ENCODE measurements at places on chromosomes 7 and 10.

DNA sequence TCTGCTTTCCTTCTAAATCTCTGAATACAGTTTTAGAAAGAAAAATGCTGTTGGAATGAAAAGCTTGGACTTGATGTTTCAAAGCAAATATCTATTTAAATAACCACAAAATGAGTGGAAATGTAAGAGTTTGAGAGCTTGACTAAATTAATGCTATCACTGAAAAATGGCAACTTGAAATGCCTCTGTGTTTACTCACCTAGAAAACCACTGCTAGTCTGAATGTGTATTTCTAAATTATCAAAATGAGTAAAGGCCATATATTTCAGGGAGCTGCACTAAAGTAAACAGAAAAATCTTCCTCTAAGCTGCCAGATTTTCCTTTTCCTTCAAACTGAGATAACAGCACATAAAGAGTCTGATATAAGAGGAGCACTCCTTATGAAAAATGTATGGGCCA lies 87.9 kb downstream of the DPY19L1 start:
- no peak for DNase-seq

GRCh38 chr10:14487488-14487883 lies 156.8 kb upstream of the FRMD4A start:
- no peak for DNase-seq

GRCh38 chr10:33229949-33230267 lies 104.6 kb downstream of the NRP1 start:
- no peak for DNase-seq

DNA sequence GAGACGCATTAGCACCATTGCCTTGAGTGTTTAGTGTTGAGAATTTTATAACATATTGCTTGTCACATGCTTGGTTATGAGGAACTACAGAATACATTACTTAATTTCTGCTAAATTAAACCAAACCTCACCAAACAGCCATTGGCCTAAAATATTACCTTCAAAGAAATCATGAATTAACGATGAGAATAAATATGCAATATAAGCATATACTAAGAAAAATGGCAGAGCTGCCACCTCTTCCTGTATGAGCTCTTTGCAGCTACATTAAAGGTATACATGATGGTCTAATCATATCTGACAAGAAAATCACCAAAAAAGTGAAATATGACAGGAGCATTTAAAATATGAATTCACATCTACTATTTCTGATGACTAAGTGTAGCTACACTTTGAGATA lies 5.2 kb upstream of the RHEB start:
- DNase-seq, result no peak

GRCh38 chr10:77604941-77605351 lies 32.7 kb downstream of the KCNMA1 start:
- DNase-seq, result no peak

DNA sequence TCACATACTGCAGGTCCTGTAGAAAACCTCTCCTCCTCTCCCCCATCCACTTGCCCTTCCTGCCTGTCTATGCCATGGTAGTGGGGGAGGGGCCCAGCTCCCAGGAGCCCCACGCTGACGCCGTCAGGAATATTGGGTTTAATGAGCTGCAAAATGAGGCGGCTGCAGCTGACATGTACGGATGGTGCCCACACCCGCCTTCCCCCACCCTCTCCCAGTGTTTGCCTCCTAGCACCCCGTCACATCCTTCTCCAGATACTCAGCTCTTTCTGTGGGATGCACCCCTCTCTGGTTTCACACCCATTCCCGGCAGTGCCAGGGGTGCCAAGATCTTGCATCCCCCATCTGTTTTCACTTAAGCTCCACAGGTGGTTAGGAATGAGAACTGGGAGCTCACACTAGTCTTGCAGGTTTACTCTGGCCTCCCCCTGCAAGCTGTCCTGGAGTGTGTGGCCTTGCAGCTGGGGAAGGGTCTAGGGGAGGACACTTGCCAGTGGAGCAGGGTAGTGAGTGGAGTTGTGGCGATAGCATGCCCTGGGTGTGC lies 26.1 kb downstream of the GBX1 start:
- no peak for DNase-seq

DNA sequence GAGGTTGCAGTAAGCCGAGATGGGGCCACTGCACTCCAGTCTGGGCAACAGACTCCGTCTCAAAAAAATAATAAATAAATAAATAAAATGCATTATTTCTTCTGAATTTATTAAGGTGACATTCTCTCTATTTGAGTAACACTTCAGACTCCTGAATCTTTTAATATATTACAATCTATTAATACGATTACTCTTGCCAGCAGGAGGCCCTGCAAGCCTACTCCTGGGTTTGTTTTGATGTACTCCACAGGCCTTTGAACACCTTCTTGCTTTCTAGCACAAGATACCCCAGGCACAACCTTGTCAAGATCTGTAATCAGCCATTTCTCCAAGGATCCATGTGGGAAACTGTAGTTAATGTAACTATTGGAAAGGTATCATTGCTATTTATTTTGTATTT lies 63.5 kb downstream of the COBL start:
- no peak for DNase-seq

DNA sequence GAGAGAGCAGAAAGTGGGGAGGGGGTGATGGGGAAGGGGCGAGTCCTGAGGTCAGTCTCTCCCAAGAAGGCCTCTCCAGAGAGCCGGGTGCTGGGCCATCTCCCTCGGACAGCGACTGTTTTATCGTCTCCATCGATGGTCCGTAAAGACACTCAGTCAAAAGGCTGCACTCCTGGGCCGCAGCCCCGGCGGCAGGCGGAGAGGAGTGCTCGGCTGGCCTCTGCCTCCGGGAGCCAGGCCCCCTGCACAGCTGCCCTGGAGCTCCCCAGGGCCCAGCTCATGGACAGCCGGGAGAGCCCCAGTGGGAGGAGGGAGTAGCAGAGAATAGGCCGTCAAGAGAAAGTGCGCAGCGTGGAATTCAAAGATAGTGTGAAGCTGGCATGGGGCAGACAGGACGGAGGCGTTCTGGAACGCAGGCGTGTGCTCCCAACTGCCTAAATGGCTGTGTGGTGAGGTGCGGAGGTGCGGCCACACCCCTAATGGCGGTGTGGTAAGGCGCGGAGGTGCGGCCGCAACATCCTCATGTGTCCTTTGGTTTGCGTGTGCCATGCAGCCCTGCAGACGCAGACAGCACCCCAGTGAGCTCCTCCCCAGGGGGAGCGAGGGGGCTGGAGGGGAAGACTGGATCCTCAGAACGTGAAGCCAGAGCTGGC lies 477.5 kb upstream of the FOXK1 start:
- DNase-seq, result no peak

Measured in kidney glomerular epithelial cell (primary cell).